ENCODE measurements at places on chromosomes 7 and 10.

DNA sequence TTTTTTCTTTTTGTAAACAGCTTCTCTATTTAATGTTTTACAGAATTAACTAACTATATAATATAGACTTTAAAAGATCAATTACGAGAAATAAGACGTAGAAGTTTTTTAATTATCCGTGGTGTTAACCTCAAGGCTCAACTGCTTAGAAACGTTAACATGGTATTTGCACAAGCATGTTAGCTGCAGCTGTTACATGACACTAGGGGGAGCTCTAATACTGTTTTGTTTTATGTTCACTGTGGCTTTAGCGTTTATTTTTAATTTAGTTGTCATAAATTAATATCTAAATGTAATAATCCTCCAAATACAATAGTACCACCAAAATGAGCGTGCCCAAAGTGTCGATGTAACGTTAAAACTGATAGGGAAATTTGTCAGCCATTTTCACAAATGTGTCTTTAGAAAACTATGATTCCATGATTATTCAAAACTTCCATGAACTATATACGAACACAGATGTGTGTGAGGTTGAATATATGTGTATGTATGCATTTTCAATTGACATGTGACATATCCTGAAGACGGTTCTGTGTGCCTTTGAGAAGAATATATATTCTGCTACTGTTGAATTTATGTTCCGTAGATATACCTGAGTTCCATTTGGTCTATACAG, 828.8 kb upstream of the MBL2 start:
- no peak for DNase-seq

DNA sequence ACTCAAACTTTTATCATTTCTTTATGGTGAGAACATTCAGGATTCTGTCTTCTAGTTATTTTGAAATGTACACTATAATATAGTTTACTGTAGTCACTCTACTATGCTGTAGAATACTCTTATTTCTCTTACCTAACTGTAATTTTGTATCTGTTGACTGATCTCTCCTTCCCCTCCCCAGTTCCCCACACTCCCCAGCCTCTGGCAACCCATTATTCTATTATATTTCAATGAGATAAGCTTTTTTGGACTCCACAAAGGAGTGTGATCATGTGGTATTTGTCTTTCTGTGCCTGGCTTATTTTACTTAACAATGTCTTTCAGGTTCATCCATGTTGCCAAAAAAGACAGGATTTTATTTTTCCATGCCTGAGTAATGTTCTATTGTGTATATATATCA, 71.4 kb upstream of the DYNC1I1 start:
- no peak for DNase-seq

DNA sequence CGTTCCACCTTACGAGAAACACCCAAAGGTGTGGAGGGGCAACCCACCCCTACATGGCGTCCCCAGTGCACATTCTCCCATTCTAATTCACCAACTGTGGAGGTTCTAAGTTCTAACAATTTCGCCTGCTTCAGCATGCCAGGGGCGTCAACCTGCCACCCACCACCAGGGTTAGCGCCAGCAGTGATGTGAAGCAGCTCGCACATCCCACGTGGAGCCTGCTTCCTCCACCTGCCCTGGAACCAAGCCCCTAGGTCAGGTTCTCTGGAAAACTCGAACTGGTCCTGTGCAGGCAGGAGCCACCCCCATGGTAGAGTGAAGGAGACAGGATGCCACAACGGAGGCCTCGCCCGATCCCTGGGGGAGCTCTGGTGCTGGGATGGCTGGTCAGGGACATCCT, 33.3 kb upstream of the FXYD4 start:
- DNase-seq, result no peak

DNA sequence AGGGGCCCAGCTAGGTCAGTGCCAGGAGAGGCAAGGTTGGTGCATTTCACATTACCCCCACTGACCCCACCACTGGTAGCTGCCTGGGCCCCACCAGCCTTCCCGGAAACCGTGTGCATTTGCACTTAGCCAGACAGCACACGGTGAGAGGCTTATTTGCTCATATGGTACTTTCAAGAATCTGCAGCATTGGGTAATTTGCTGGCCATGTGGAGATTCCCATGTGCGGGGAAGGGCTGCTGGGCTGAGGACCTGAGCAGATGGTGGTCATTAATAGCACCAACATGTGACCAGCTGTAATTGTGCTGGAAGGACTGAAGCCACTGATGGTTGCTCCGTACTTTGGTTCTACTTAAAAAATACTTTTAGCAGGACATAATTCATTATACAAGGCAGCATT, 323.8 kb downstream of the DPP6 start:
- DNase-seq, result no peak

DNA sequence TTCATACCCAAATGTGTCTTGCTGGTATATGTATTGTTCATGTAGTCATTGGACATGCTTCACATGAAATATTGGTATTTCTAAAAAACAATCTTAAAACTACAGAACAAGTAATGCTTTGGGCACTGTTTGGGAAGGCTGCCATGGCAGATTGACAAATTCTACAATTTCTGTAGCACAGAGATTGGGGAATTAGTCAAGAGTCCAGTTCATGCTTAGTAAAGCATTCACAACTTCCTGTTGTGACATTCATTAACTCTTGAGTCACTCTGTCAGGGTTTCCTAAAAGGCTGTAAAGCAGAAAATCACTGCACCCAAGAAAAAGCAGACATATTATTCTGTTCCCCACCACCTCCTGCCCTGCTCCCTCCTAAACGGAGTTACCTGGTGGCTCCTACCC, 398.9 kb downstream of the PHTF2 start:
- no peak for DNase-seq

DNA sequence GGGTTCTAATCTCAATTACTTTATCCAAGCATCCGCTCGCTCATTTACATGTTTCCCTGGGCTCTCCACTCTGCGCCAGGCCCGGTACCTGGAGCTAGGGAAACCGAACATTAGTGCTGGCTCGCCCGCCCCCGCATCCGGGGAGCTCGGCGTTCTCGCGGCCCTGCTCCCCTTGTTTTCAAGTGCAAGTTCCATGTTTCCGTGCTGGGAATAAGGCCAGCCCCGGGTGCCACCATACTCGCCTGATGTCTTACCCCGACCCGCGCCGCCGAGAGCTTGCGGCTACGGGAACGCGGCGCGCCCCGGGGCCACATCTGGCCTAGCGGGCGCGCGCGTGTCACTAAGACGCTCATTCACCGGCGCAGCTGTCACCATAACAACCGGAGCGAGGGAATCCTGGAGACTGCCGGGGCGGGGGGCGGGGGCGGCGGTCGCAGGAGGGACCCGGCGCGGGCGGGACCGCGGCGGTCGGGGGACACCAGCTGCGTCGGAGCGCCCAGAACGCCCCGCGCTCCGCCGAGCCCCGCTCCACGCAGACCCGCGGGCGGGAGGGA, at the start of gene NEURL1:
Gene NEURL1, plus strand, starts transcription at position 344 of the 554 bp plus-strand sequence. CDS start 683 bp downstream, outside the sequence.
- DNase-seq, result no peak

GRCh38 chr7:95929710-95930280, 157.4 kb downstream of the DYNC1I1 start:
- DNase-seq, result no peak

GRCh38 chr10:19142967-19143366, 94.4 kb downstream of the MALRD1 start:
- no peak for DNase-seq

DNA sequence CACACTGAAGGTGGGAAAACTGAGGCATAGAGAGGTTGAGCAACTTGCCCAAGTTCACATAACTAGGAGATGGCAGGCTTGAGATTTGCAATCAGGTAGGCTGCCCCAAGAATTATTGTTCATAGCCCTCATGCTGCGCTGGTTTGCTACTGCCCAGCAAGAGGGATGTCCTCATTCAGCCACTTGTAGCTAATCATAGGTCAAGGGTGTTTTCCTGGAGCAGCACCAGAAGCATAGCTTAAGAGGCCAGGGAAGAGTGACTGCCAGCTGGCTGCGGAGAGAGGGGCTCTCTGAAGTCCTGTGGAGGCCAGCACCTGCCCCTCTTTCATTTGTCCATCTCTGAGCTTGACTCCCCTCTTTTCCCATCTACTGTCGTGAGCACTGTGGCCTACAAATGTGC, 15.0 kb downstream of the CDHR3 start:
- no peak for DNase-seq

DNA sequence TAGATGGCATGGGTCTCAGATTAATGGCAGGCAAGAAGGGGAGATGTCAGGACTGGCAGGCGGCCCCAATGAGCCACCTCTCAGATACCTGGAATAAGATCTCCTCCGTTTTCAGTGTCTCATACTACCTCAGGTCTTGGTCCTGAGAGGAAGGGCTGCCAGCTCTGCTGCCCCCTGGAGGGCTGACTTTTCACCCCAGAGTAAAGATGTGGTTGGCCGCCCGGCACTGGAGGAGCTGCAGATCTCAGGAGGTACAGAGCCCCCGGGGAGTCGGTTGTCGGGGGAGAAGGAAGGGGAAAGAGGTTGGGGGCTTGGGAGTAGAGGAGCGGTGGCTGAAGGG, 642 bp upstream of the COL13A1 start:
- no peak for DNase-seq

DNA sequence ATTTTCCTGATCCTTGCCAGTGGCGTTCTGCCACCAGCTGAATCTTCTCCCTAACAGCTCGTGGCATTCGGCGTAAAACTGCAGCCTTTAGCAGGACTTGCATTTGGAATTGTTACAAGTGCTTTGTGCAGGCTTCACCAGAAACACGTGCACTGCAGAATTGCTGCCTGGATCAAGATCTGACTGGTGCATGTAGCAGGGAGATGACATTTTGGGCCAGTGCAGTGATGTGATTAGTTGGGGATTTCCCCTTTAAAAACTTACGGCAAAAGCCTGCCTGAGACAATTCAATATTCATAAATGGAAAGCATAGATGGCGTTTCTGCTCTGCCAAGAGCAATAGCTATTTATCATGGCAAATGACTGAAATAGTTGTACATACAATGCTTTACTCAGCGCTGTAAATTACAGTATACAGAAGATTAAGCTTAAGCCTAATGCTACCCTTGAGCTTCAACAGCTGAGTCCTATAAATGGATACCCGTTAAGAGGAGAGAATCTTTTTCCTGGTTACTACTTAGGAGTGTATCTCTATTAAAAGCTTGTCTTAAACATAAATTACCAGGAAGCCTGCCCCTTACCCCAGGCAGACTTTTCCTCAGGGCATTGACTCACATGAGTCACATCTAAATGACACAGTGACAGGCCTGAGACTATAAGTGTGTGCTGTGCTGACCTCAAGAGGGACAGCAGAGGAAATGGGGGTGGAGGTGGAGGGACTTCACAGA, 106.3 kb downstream of the ATXN7L1 start:
- no peak for DNase-seq

- DNase-seq, result no peak
Measured at GRCh38 chr7:16514271-16514670, 12.4 kb upstream of the LRRC72 start.

GRCh38 chr7:144649120-144649519, 186.7 kb downstream of the TPK1 start:
- DNase-seq, result no peak

DNA sequence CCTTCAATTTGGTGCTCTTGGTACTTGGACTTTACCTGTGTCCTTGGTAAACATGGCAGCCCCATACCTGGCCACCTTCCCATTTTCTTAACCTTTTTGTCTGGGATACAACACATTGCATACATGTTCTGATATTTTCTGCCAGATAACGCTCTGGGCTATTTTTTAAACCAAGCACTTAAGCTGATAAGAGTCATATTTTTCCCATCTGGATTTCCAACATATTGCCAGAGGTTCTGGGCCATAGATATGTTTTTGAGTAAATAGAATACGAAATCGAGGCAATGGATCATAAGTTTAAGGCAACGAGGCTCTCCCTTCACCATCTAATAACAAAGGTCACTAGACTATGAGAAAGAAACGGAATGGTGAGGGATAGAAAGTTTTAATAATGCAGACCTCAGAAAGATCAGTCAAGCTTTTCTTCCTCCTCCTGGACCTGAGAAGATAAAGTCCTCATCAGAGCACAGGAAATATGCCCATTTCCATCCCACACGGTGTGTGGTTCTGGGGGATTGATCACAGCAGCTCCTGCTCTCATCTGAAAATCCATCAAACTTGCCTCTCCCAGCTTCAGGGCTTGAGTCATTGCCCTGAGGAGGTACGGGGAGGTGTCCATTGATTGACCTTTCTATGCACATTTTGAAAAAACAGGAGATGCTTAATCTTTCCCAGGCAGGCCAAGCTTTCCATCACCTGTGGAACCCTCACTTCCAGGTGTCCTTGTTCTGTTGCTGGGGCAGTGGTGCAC, 257.2 kb downstream of the GFRA1 start:
- no peak for DNase-seq

- DNase-seq, result no peak
Measured at GRCh38 chr7:24560772-24561171, 12.5 kb upstream of the PALS2 start.

GRCh38 chr7:48847917-48848316, 76.4 kb upstream of the CDC14C start:
- DNase-seq, result no peak

DNA sequence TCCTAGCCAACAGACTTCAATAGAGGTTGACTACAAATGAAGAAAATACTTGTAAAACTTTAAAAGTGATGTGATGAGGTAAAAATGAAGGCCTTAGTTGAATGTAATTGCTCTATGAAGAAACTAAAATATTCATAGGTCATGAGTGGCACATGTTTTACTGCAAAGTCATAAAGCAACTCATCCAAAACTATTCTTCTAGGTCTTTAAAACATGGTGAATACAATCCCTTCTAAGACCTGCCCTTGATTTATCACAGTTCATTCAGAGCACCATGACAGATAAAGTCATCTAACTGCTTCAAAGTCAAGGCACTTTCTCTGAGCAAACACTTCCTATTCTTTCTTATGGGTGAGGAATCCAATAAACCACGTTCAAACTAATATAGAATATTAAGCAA, 713.5 kb downstream of the SORCS1 start:
- DNase-seq, result no peak

DNA sequence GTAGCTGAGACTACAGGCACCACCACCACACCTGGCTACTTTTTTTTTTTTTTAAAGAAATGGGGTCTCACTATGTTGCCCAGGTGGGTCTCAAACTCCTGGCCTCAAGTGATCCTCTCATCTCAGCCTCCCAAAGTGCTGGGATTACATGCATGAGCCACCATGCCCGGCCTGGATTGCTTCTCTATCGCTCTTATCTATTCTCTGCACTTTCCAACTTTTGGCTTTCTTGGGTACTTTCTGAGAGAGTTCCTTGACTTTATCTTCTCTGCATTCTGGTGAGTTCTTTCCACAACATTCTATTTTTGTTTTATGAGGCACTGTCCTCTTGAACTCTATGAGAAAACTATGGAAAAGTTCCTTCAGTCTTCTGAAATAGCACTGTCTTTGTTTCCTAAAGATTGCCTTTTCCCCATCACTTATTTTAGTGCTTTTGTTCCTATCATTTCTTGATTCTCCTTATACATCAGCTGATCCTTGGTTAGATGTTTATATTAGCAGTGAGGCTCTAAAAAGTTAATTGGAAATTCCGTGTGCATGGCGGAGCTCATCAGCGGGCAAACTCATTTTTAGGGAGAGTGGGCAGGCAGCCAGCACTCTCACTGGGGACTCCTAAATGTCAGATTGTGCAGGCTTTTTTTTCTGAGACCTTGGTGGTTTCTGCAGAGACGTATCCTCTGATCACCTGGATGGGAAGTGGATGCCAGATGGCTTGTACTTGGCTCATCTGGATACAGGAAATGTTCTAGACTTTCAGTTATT, 43.9 kb downstream of the HIP1 start:
- no peak for DNase-seq

- DNase-seq, result no peak
Measured at GRCh38 chr7:32511791-32512190, 16.5 kb downstream of the AVL9 start.
